HuH-7 (cell line): ENCODE measurements at places on chromosomes 3 and 15.

DNA sequence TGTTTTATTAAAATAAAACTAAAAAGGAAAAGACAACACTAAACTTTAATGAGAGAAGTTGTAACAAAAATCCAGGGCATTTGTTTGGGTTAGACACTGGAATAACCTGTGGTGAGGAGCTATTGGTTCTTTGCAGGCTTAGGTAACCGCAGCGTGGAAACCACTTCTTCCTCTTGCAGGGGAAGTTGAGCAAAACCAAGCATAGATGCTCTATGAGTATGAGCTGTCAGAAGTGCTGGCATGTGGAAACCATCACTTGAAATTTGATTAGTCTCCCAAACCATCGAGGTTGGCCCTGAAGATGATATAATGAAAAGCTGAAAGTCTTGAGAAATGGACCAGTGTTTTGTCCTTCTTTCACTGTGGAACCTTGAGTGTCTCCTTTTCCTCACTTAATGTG, 127.1 kb upstream of the RBMS3 start:
- no peak for DNase-seq

DNA sequence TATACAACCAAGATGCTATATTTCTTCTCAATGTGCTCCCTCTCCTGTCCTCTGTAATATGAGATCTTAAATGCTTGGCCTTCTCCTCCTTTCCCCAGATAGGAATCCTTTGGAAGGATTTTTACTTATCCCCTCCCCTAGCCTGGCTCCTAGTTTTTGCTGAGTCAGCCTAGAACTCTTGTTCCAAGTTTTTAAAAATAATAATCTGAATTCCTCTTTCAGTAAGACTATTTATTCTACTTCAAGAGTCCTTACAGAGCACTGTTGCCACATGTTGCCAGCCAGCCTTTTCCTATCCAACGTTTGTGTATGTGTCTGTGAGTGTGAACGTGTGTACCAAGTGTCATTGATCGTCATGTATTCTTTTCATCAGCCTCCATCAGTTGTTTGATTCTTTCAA, 11.0 kb upstream of the KCNMB2 start:
- DNase-seq = no peak

GRCh38 chr15:70051948-70052633, 45.6 kb downstream of the TLE3 start:
- no peak for DNase-seq

- DNase-seq = peak; percentile 37
These were observed 1.1 kb downstream of the SLC35G2 start for GRCh38 chr3:136819731-136820679.

GRCh38 chr3:163745204-163745603, 1333.1 kb downstream of the SI start:
- no peak for DNase-seq

DNA sequence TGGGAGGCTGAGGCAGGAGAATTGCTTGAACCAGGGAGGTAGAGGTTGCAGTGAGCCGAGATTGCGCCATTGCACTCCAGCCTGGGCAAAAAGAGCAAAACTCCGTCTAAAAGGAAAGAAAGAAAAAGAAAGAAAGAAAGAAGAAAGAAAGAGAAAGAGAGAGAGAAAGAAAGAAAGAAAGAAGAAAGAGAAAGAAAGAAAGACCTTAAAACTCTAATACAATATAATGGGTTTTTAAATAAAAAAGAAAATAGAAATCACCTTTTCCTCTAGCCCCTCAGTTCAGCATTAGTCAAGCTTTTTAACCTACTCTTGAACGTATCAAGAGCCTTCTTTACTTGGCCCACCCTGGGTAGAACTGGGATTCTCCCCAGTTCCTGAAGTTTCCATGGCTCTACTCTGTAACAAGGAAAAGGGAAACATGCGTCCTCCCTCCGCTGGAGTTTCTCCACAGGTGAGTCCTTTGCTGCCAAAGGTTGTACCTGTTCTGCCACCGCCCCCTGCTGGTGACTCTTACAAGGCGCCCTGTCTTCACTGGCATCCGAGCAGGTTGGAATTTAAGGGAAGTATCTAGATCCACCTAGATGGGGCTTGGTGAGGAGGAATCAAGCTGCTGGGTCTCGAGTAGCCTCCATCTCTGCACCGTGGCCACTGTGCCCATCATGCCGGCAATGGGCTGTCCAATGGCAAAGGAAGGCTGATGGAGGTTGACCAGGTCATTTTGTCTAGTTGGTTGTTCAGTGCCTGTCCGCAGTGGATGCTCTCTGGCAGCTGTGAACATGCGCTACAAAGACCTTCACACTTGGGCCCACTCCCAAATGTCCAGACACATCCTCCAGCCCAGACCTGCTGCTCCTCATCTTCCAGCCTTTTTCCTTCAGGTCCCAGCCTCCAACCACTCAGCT, 20.6 kb upstream of the EPHB3 start:
- peak; percentile 71 for DNase-seq

GRCh38 chr15:49843725-49844124, 222.9 kb downstream of the DTWD1 start:
- DNase-seq = no peak

DNA sequence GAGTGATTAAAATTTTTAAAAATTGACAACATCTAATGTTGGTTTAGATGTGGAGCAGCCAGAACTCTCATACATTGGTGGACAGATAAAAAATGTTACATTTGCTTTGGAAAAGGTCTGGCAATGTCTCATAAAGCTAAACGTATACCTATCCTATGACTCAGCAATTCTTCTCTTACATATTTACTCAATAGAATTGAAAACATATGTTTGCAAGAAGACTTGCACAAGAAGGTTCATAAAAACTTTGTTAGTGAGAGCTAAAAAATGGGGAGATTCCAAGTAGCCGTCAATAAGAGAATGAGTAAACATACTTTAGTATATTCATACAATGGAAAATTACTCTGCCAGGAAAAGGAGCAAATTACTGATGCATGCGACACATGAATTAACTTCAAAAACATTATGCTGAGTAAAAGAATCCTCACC, 30.0 kb downstream of the MASP1 start:
- DNase-seq = no peak

- no peak for DNase-seq
These were observed 56.8 kb downstream of the RORA start for GRCh38 chr15:61172325-61172724.

- DNase-seq = no peak
These were observed 109.6 kb upstream of the ZNF385D start for GRCh38 chr3:21860657-21861056.
